CD4-positive, alpha-beta T cell treated with Interleukin-10 for 1 hour (primary cell): ENCODE measurements at places on chromosomes 5 and 9.
A peak's percentile ranks its signal among the peaks of the same experiment; 100 is the strongest.

- DNase-seq = no peak
These were observed 38.6 kb upstream of the FBP1 start for GRCh38 chr9:94677929-94678328.

DNA sequence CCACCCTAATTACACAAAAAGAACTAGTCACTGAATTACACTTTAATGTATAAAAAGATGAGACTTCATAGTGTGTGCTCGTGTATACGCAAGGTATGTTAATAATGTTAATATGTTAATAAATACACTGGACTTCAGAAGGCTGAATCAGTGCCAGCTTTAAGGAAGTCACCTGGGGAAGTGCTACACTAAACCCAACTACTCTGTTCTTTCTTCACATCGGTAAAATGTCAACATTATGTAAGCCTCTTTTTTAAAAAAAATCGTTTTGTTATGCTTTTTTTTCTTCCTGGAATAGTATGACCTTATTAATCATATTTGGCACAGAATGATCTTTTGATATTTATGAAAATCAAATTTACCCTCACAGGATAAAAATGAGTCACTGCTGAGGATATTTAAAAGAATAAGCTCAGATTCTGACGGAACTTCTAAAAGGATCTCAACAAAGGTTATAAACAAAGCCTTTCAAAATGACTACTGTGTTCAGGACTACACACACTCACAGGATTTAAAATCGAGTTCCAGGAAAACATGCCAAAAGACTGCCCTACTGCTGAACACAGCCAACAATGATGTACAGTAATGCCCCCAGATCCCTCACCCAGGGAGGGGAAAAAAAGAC, 75.9 kb downstream of the AUH start:
- DNase-seq = no peak

DNA sequence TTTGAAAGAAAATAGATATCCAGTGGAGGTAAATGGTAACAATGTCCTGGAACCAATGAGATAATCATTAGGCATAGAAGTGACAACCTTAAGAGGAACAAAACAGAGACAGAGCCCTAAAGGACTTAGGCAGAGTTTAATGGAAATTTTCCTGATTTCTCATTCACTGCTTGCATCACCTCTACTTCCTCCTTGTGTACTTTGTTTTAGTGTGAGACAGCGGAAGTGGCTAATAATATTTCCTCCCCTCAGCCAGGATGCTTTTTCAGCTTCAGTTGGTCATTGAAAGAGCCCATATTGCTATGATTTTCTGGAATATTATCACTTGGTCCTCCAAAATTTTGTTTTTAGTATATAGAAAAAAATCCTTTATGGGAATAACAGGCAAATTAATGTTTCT, 153.4 kb upstream of the MPDZ start:
- no peak for DNase-seq

GRCh38 chr9:104608336-104608735, 2.9 kb upstream of the OR13C2 start:
- no peak for DNase-seq

DNA sequence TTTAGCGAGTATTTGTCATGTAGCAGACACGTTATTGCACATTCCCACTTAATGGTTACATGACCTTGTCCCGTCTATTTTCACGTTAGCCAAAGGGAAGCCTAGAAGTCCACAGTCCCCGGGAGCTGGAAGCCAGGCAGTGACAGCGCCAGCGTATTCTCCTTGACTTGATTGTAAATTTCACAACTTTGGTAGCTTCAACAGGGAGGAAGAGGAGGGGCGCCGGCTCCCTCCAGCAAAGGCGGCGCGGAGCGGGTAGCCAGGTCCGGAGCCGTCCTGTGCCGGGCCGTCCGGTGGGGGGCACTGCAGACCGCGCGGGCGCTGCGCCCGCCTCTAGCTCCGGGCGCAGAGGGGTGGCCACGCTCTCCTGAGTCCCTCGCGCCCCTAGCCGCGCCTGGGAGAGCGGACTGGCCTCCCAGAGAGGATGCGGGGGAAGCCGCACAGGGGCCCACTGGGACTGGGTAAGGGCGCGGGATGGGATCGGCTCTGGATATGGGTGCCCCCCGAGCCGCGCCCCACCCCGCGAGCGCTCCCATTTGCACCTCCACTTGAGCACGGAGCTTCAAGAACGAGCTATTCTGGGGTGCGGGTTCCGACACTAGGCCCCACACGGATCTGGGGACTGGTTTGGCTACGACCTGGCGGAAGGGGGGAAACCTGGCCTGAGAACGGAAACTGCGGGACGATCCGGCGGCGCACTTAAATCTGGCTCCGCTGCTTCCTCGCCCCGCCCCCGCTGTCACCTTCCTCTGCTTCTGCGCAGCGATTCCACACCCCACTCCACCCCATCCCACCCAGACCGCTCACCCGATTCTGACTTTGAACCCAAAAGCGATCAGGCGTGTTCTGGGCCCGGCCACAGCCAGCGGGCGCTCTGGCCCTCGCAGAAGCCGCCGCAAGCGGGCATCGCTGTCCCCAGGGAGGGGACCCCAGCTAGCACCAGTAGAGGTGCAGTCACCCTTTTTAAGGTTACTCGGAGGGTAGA, 23.8 kb downstream of the KLF4 start:
- peak; percentile 22 for DNase-seq

GRCh38 chr5:151596828-151597539, 5.9 kb upstream of the FAT2 start:
- DNase-seq = no peak

DNA sequence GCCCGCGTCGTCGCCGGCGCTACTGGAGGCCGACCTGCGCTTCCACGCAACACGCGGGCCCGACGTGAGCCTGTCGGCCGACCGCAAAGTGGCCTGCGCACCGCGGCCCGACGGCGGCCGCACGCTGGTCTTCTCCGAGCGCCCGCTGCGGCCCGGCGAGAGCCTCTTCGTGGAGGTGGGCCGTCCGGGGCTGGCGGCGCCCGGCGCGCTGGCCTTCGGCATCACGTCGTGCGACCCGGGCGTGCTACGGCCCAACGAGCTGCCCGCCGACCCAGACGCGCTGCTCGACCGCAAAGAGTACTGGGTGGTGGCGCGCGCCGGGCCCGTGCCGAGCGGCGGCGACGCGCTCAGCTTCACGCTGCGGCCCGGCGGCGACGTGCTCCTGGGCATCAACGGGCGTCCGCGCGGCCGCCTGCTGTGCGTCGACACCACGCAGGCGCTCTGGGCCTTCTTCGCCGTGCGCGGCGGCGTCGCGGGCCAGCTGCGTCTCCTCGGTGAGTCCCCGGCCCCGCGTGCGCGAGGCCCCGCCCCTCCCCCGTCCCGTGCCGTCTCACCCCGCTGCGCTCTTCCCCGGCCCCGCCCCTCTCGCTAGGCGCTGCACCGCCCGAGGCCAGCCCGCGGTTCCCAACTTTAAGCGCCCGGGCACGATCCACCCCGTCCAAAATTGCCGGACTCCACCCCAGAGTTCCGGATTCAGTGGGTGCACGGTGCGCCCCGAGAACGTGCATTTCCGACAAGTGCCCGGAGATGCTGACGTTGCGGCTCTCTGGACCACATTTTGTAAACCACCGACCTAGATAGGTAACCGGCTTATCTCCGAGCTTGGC, 42.8 kb downstream of the NEURL1B start:
- peak; percentile 73 for DNase-seq

DNA sequence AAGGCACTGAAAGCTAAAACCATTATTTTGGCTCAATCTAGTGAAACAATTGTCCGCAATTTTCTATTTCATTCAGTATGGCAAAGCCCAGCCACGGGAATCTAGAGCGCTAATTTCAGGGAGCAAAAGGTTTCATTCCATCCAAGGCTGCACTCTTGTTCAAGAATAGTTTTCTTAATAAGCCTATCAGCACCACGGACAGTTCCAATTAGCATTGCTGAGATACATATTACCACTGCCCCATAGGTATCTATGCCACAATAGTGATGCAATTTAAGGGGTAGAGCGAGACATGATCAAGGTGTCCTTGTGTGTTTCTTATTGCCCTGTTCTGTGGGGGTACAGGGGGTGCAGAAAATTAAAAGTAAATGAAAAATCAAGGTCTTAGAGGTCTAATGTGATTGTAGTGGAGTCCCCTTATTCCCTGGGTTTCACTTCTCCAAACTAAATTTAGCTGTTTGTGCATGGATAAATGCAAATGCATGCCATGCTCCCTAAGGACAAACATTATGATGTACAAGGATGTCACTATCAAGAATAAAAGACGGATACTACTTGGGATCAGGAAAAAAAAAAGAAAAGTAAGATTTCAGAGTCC, 45.5 kb downstream of the SPOCK1 start:
- no peak for DNase-seq

DNA sequence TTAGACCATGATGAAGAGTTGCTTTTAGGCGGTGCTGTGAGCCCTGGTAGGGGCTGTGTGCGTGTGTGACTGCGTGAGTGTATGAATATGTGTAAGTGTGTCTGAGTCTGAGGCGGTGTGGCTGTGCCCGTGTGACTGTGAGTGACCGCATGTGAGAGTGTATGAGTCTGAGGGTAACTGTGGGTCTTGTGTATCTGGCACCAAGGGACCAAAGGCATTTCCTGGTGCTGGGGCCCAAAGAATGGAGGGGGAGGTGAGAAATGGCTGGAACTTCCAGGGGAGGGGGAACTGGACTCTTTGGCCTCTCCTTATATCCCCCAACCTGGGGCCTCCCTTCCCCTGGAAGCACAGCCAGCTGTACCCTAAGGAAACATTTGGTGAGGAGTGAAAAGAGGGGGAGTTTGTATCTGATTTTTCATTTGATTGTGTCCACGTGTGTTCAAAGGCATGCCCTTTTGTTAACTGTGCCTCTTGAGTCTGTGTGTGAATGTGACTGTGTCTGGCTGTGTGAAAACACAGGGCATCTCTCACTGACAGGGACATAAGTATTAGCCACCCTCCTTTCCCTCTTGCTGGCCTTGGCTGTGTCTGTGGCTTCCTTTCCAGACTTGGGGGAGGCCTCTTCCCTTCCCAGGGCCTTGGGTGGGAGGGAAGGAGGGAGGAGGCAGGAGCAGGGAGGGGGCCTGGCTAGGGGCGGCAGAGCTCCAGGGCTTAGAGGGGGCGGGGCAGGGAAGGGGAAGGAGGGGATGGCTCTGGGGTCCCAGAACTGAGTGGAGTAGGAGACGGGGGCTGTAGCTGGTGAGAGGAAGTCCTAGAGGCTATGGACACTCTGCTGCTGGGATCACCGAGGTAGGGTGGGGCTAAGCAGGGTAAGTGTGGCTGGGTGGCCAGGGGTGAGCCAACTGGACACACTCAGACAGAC, 1.4 kb downstream of the IL11RA start:
- DNase-seq = no peak

- DNase-seq = no peak
These were observed 4.7 kb downstream of the IRGM start for GRCh38 chr5:150851039-150851438.

DNA sequence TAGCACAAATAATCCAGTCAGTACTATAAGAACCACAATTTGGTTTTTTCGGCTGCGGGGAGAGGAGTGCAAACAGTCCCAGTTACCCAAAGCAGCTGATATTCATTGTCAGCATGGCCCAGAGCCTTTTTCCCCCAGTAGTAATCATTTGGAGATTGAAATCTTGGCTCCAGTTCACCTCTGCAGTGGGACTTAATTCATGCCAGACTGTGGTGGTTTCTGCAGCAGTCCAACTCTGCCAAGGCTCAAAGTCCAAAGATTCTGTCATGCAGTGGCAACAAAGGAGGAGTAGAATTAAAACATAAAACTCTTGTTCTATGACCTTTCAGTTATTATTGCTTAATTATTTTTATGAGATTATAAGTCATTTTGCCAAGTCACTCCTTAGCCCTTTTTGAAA, 25.0 kb upstream of the TRIM36 start:
- no peak for DNase-seq

- no peak for DNase-seq
These were observed 369.6 kb upstream of the GRAMD2B start for GRCh38 chr5:126053630-126054029.

DNA sequence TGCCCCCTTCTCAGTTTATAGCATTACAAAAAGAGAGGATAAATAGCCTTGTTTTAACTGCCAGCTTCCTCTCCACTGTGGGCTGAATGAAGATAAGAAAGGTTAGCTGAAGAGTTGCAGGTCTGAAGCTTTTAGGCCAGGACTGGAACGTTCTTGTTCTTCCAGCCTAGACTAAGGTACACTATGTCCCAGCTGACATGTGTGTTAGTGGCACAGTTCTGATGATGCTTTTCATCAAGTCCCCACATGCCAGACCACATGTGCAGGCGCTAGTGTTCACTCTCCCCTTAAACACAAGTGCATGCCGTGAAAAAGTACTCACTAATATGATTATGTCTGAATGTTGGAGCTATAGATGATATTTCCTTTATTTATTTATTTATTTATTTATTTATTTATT, 40.7 kb downstream of the STXBP1 start:
- no peak for DNase-seq

DNA sequence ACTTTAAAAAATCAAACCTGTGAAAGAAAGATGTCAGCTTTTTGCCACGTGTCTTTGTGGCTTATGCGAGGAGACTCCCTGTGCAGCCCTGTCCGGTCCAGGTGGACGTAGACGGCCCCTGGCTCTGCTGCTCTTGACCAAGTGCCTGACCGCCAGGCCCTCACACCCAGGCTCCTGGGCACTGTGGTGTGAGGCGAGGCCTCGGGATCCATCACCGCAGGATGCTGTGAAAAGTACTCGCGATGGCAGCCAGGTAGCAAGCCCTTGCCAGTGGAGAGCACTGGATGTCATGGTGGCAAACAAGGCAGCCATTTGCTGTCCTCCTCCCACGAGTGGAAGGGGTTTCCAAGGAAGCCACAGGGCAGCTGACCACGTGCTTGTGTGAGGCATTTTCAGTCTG, 245.1 kb downstream of the CACNA1B start:
- no peak for DNase-seq

GRCh38 chr5:150159741-150160179, 4.1 kb upstream of the PDGFRB start:
- no peak for DNase-seq

DNA sequence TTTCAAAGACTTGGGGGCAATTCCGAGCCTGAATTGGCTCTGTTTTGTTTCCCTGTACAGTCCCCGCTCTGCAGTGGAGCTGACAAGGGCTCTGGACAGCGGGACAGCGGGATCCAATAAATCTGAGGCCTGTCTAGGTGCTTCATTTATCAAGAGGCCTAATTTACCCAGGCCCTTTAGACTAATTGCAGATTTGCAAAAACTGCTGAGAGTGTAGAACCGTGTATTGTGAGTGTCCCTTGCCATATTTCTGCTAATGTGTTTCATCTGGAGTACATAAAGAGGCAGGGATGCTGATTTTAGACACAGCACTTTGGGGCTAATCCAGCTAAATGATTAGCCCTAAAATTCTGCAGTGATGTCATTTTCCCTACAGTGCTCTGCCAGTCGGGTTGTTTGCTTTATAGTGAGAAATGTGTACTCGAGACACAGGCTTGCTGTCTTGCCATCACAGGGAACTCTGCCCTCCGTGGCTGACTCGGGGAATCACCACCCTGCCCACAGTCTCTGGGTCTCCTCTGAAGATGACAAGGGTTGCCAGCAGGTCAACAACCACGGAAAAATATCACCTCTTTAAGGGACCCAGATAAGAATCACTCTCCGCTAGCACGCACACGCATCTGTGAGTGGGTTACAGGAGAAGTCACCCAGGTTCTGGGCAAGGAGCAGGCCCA, 592.0 kb downstream of the BNC2 start:
- no peak for DNase-seq

- DNase-seq = no peak
These were observed 48.6 kb upstream of the RNU6ATAC start for GRCh38 chr9:134212809-134213507.
